ENCODE measurements at places on chromosomes 1 and 21. TPM values are rescaled to one million over a fixed set of nuclear protein-coding genes. Genes with fewer than 3 reads are reported as not detected.

DNA sequence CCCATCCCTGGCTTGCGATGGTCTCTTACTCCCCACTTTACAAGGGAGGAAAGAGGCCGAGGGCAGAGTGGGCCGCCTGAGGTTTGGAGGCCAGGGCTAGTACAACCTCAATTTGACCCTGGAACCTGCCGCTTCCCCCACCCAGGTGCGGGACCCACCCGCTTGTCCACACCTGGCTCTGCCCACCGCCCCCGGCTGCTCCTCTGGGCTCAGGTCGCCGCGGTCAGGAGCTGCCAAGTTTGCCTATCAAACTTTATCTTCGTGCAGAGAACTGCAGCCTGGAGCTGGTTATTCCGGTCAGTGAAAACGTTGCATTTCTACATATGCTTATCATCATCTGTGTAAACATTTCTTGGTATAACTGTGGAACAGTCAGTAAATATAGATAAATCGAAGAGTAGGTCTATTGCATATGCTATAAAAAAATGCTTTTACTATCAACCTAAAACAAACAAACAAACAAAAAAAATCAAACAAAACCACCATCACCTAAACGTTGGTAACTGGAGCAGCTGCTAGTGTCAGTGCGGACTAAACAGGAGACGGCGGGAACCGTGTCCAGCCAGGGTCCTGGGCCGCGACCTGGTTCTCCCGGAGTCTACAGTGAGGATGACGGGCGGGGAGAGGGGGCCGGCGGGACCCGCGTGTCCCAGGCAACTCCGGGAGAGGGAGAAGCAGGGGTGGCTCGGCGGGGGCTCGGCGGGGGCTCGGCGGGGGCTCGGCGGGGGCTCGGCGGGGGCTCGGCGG, 906 bp upstream of the ADARB1 start:
- peak; percentile 57 for DNase-seq

DNA sequence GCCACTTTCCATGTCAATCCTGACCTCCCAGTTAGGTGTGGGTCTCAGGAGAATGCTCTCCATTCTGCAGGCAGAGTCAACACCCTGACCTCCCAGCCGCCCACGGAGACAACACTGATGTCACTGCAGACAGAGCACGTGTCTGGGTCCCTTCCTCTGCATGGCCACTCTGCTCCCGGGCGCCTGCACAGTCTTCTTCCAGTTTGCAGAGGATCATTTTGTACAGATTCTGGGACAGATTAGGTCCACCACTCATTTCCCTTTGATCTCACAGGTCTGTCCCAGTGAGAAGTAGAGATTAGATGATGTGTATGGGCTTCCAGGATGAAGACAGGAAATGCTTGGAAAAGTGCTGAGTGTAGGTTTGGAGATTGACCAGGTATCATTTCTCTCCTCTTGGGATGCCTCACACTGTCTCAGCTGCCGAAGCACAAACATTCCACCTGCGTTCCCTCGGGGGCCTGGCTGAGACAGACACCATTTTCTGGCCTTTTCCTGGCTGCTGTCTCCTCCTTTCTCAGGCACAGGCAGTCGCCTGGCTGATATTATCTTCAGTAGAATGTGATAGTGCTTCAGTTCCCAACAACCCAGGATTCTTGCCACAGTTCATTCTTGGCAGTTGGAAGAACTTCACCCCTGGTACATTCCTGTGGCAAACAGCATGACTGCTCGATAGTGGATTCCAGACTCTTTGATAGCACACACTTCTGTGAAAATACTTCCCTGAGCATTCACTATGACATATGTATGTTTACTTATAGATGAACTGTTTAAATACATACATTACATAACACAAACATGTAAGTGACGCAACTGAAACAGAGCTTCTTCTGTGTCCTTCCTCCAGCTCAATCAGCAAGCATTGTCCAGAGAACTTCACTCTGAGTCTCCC, 7.9 kb downstream of the MYBPHL start:
- DNase-seq, result peak; percentile 84

- DNase-seq, result no peak
These were observed 1.4 kb upstream of the DNAJC11 start for GRCh38 chr1:6703016-6703415.

DNA sequence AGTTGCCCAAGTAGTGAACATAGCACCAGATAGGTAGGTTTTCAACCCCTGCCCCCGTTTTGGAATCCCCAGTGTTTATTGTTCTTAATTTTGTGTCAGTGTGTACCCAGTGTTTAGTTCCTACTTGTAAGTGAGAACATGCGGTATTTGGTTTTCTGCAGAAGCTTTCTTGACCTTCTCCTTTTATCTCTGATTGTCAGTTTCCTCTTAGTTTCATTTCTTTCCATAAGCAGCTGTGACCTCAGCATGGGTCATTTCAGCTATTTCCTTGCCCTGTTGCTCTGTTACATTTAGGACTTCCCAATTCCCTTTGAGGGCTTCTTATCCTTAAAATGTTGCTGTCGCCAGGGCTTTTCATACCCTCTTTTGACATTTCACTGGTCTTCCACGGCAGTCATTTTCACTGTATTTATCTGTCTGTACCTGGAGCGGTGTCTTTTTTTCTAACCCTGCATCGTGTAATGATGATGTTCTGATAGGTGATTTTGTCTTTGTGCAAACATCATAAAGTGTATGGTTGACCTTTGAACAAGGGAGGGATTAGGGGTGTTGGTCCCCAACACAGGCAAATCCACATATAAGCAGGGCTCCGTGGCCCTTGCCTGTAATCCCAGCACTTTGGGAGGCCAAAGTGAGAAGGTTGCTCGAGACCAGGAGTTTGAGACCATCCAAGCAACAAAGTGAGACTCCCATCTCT, 15.0 kb downstream of the ITSN1 start:
- peak; percentile 71 for DNase-seq

The CRP gene
- not detected for polyA plus RNA-seq

The KRTAP19-1 gene
- not detected for polyA plus RNA-seq

The OLIG2 gene
- polyA plus RNA-seq, result not detected

The PSRC1 gene
- polyA plus RNA-seq, result 13.4 TPM
